ENCODE measurements at places on chromosomes 5 and 9.
A peak's percentile ranks its signal among the peaks of the same experiment; 100 is the strongest.

- no peak for DNase-seq
These were observed 89.1 kb upstream of the HAND1 start for GRCh38 chr5:154567155-154567554.

DNA sequence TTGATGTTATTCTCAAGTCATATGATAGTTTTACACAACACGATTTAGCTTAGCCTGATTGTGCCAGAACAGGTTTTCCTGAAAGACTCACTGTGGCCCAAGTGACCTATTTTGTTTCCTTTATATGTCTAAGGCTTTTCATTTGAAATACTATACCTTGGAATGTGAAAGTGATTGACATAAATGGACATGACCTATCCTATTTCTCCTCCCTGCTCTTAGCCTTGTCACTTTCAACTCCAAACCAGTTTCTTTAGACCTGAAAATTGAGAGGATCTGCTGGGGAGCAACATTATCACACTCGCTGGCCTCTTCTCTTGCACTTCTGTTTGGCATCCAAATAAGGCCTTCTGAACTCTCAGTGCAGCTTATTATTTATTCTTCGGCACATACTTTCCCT lies 496.8 kb downstream of the MAT2B start:
- DNase-seq: no peak

- peak; percentile 33 for DNase-seq
These were observed 222.3 kb downstream of the GLIS3 start for GRCh38 chr9:4077499-4078102.

- no peak for DNase-seq
These were observed 29.9 kb downstream of the SKP2 start for GRCh38 chr5:36181774-36182173.

DNA sequence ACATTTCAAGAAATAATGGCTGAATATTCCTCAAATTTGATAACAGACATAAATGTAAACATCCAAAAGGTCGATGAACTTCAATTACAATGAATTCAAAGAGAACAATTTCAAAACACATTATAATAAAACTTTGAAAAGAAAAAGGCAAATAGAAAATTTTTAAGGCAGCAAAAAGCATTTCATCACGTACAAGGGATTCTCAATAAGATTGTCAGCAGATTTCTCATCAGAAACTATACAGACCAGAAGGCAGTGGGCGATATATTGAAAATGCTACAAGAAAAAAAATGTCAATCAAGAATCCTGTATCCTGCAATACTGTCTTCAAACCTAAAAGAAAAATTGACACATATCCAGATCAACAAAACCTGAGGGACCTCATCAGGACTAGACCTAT lies 62.0 kb downstream of the EDIL3 start:
- no peak for DNase-seq

- DNase-seq: no peak
These were observed 152.9 kb upstream of the NFIB start for GRCh38 chr9:14466828-14467227.

DNA sequence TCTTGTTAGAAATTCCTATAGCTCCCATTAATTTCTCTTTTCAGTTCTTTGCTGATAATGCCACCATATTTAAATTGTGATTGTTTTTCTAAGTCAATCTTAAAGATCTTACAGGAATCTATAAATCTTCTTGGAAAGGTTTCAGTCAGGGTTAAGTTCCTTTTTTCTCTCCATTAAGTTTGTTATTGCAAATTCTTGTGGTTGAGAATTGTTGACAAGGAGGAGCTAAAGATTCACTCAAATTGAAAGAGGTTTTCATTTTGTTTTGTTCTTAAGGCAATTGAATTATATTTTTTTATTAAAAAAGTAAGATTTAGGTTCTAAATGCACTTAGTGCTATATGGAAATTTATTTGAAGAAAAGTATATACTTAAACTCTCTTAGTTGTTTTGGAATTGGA lies 213.4 kb downstream of the PRR16 start:
- DNase-seq: no peak

- DNase-seq: no peak
These were observed 15.1 kb upstream of the NSMF start for GRCh38 chr9:137474271-137474670.

DNA sequence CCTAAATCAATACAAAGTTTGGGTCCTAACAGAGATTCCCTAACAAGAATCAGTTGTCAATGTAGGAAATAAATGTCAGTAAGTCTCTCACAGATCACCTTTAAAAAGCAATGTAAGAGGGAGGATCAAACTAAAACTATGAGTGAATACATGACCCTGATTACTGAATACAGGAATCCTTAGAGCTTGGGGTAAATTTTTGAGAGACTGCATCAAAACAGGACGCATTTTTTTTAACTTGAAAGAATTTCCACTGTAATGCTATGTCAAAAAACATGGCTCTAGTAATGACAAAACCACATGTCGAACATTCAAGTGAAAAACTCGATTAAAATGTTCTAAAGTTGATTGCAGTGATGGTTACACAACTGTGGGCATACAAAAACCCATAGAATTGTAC lies 21.9 kb downstream of the ZDHHC21 start:
- DNase-seq: no peak

DNA sequence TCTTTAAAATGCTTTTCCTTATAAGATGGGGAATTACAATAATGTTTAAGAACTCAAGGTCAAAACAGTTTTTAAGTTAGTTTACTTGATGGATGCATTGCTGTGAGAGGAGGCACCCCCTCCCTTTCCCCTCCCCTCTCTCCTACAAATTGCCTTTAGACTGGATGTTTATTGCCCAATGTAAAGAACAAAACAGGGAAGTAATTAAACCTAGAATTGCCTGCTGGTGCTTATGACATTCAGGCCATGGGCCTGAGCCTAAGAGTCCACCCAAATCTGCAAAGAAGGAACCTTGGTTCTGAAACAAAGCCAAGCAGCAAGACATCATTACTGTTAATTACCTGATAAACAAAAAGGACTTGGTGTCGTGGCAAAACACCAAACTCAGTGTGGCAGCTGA lies 630.3 kb downstream of the ISL1 start:
- no peak for DNase-seq

GRCh38 chr5:122195802-122196394 lies 66.6 kb downstream of the ZNF474 start:
- no peak for DNase-seq

DNA sequence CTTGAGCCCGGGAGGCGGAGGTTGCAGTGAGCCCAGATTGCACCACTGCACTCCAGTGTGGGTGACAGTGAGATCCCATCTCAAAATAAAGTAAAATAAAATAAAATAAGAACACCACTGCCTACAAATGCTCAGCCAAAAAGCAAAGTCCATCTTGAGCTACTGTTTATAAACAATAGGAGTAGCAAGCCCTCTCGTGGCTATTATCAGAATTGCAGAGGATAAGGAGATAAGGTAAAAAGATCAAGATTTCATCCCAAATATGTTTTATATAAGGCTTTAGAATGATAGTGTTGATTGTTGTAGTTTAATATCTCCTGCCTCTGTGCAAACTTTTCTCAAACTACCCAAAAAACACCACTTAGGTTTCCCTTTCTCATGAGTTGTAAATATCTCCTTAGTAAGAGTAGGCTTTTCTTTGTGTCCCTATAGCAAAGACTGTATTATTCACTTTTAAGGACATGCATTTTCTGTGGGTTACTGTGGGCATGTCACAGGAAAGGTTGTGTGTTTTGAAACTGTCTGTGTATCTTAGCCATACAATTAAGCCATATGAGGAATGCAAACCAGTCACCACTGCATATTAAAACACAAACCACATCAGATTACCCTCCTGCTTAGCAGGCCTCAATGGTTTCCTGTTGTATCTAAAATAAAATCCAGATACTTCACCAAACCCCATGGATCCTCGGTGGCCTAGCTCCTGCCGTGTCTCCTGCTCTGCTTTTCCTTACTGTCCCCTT lies 31.8 kb upstream of the CKS2 start:
- peak; percentile 13 for DNase-seq

DNA sequence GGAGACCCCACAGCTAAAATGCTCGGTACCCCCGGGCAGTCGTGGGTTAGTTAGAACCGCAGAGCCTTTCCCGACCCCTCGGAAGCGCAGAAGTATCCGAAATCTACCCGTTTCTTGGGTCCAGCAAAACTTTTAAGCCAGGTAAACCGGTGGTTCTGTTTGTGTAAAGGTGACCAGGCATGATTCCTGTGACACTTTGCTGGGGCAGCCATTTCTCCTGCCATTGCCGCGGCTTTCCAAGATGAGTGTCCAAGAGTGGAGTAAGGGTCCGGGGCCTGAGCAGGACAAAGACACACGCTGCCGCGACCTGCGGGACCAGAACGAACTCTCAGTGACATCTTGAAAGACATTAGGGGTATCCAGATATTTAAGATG lies 655 bp downstream of the MARVELD2 start:
- DNase-seq: no peak

GRCh38 chr5:152335461-152335860 lies 69.6 kb downstream of the NMUR2 start:
- no peak for DNase-seq

GRCh38 chr5:74767579-74767913 lies 497 bp downstream of the NSA2 start:
- DNase-seq: peak; percentile 4

DNA sequence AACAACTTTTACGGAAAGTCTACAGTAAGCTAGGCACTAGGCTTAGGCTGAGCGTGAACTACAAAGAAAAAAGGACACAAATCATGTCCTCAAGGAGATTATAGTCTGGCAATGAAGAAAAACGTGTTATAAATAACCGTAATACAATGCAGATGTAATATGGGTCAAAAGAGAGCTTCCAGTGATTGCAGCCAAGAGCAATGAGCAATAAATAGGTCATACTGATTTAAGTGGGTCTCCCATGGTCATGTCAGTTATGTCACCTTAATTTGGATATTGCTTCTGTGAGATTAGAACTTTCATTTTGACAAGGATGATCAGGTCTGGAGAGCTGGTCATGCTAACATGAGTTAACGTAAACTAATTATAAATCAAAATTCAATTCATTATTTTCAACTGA lies 158.6 kb upstream of the GNA14 start:
- DNase-seq: no peak

DNA sequence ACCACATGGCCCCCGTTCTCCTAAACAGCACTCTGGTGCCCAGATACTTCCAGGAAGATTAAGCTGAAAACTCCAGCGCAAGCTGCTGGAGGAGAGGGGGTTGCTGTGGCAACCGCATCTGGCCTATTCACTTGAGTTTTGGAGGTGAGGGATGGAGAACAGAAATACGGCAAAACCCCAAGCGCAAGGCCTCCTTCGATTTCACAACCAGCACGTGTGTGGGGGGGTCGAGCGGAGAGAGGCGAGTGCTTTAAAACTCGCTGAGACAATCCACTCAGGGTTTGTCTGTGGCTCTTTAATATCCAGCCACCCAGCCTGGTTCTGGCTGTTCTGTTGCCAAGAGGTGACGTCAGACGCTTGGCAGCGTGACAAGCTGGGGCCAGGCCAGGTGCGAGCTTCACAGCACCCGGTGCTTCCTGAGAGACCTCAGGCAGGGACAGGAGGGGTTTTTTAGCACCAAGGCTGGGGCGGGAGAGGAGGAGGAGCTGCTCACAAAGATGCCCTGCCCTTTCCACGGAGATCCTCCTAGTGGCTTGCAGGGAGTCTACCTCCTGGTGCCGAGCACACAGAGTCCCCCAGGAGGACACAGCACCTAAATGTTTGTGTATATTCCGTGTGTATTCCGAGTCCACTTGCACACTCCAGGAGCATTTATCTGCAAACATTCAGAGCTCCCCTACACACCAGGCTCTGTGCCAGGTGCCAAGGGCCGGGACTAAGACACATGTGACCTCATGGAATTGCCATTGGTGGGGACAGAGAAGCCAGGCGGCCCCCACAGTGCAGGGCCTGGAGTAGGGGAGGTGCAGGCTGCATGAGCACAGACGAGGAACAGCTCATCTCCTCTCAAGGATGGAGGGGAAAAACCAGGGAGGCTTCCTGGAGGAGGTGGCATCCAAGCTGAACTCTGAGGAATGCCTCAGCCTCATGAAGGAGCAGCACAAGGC lies 194.6 kb downstream of the OLFM1 start:
- no peak for DNase-seq

- no peak for DNase-seq
These were observed 43.8 kb upstream of the CER1 start for GRCh38 chr9:14766299-14766698.
